ENCODE measurements at places on chromosomes 1 and 21. TPM values are rescaled to one million over a fixed set of nuclear protein-coding genes. Genes with fewer than 3 reads are reported as not detected.
A peak's percentile ranks its signal among the peaks of the same experiment; 100 is the strongest.

Gene LAMC2
- polyA plus RNA-seq: 2,571 TPM

DNA sequence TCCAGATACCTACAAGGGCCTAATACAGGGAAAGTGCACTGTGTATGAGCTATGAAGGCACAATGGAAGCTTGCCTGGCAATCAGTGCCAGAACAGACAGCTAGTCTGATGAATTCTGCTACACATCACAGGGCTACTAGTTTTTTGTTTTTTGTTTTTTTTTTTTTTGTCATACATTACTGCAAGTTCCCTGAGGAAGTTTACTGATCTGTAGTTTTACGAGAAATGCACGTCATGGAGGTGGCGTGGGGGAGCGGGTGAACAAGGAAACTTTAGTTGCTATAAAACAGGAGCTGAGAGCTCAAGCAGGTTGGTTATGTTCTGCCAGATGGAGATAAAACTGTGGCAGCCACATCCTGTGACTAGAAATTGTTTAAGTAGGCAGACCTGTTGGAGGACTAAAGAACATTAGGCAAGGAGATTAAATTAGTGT lies 17.7 kb downstream of the PTPRC start:
- DNase-seq: no peak

GRCh38 chr1:49104575-49104974 lies 327.9 kb upstream of the BEND5 start:
- DNase-seq: no peak

Gene PAQR6
- polyA plus RNA-seq: 2.2 TPM

Gene ETNK2
- polyA plus RNA-seq: 18.4 TPM

GRCh38 chr1:53257454-53258081 lies 19.2 kb upstream of the MAGOH start:
- no peak for DNase-seq

DNA sequence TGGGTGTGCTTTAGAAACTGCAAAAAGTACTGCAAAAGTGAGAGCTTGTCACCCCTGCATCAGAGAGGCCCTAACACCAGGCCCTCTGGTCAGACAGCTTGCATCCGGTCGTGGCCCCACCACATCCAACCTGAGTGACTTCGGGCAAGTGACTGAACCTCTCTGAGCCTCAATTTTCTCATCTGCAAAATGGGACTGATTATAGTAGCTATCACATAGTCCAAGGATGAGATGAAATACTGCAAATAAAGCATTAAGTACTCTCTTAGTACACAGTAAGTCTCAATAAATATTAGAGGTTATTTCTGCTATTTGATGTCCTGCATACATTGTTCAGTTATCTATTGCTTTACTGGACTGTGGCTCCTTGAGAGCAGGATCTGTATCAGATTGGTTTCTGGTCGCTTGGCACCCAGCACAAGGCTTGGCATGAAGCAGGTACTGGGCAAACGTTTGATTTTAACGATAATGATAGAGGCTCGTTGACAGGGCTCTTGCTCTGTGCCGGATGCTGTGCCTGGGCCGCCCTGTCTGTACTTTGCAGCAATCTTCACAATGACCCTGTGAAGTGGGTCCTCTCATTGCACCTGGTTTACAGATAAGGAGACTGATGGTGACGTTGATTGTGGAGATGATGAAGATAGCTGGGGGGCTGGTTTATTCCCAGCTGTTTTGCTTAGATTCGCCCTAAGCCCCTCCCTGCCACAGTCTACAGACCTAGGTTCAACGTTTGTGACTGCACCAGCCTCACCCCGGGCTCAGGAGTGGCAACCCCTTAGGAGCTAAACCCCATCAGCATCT lies 43.6 kb downstream of the RAP1GAP start:
- no peak for DNase-seq

- DNase-seq: no peak
Measured at GRCh38 chr1:234256359-234256758, 116.9 kb upstream of the COA6 start.

DNA sequence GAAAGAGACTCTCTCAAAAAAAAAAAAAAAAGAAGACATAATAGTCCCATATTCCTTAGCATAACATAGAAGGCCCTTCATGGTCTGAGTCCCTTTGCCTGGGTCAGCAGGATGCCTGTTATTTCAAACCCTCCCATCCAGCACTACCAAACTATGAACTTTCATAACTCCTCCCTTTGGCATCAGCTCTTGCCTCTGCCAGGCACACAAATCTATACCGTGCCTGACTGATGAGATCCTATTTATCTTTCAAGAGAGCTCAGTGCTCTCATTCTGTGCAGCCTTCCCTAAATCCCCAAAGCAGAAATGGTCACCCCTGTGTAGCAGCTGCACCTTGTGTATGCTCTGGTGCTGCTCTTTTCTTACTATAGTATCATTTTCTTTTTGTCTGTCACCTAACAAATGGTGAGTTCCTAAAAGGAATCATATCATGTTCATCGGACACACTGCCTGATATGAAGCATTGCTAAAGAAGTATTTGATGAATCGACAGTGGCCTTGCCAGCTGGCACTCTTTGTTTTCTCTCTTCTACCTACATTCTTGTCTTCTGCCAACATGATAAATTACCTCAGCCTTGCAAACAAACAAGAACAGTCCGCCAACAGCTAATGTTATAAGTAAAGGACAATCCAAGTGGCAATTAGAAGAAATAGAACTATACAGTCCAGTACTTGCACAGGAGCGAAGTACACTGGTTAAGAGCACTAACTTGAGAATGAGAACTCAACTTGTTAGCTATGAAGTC lies 29.9 kb downstream of the FMO4 start:
- no peak for DNase-seq

GRCh38 chr1:15354580-15354965 lies 55.1 kb upstream of the EFHD2 start:
- no peak for DNase-seq

- DNase-seq: peak; percentile 89
Measured at GRCh38 chr1:209567698-209568175, 15.8 kb upstream of the CAMK1G start.

DNA sequence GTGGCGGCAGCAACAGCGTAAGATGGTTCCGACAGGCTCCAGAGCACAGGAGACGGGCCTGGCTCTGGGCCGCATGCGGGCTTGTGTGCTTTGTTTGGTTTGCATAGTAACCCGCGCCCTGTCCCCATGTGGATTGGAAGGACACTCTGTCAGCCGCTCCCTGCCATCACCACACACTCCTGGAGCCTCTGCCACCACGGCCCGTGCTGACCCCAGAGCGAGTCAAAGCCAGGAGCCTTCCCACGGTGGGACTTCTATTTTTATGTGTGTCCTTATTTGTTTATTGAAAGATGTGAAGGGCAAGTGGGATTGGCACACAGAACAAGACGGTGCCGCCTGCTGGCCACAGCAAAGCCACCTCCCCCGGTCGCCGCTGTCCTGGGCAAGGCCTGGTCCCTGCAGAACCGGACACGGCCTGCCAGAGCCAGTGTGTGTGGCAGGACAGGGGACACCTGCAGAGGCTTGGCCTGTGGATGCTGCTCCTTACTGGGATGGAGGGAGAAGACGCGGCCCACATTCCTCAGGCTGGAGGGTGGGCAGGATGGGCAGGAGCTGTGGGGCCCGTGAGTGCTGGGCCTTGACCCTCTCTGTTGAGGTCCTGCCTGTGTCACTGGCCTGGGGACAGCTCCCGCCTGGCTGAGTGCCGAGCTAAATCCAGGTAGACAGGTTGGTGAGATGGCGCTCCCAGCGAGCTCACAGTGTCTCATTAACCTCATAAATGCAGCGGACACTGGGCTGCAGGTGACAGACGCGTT lies 64.4 kb downstream of the AGPAT3 start:
- no peak for DNase-seq

GRCh38 chr1:39898648-39899603 lies 2.8 kb downstream of the MYCL start:
- no peak for DNase-seq

DNA sequence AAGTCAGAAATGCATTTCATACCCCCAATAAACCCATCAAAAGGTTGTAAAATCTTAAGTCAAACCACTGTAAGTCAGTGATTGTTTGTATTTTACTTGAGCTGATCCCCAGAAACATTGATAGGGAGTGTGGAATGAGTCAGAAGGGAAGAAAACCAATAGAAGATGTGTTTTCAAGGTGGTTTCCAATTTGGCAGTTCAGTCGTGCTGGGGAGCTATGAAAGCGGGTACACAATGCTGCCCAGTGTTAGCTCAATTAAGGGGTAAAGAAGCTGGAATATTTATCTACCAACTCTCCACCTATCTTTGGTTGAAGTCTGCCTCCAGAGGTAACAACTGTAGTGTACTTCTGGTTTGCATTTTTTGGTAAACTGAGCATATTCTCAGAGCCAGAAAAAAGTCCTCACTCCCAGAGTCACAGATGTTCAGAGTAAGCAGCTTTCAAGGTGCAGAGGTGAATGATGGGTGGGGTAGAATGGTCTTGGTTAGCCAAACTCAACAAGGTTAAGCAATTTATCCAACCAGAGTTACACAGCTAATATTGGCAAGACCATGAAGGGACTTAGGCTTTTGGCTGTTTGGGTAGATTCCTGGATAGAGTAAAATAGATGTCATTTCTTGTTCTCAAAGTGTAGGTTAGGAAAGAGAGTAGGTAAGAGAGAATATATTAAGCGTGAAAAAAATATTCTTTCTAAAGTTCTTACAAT lies 202.9 kb upstream of the ADGRL2 start:
- no peak for DNase-seq

Gene S100A3
- polyA plus RNA-seq: 15.1 TPM

Gene GBP4
- polyA plus RNA-seq: 0.01 TPM

DNA sequence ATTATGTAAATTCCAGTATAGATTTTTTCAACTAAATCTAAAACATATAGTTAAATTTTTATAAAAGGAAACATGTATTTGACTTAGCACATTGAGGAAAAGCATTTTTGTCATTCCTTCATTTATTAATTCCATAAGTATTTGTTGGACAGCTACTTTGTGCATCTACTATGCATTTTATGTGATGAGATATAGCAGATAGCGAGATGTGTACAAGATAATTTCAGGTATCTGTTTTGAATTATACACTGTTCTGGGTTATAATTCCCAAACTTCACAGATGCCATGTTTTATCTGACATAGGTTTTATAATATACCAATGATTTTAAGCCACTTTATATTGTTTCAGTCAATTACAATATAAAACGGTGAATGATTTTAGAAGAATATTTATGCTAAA lies 398.7 kb downstream of the USH2A start:
- DNase-seq: no peak

- DNase-seq: no peak
Measured at GRCh38 chr1:50542362-50542761, 119.1 kb upstream of the DMRTA2 start.

DNA sequence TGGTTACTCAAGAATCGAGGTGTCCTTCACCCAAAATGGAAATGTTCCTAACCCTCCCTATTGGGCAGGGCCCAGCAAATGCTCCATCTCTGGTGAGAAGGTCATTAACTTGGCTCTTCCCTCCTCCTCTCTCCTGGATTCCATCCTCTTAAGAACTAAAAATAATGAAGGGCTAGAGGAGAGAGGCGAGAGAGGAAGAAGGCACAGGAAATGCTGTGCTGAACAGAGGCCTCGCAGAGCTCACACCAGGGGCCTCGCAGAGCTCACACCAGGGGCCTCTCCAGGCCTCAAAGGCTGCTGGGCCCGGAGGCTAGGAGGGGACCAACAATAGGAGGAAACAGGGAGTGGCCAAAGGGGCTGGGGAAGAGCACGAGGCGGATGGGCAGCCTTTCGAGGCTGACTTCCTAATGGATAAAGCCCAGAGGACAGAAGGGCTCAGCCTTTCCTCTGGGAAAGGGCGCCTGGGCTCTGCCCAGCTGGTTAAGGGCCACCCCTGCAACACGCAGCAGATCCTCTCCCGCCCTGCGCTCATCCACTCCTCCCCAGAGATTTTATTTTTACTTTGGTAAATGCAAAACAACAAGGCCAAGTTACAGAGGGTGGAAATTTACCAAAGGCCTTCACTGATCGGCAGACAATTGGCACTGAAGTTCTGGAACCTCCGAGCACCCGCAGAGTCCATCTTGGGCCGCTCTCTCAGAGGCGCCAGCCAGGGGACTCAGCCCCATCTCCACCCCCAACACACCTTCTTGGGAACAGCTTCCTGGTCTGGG lies 78.5 kb downstream of the ITPKB start:
- no peak for DNase-seq

- DNase-seq: no peak
Measured at GRCh38 chr1:25653558-25653957, 37.0 kb downstream of the MAN1C1 start.

DNA sequence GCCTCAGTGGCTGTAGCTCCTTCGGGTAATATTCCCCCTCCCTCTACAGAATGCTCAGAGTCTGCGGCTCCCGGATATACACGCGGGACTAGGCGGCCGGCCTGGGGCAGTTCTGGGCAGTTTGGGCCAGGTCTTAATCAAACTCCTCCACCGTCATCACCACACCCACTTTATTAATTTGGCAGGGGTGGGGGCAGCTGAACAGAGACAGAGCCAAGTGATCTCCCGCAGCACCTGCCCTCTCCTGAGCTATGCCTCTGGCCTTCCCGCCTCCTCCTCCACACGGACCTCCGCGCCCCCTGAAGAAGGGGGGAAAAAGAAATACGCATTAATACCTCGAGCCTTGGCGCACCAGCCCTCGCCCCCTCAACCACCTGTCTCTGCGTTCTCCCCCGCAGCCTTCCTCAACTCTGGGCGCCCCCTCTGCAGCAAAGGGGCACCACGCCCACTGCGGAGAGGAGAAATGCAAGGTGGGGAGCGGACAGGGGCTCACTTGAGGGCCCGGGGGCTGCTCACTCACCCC lies 42.6 kb downstream of the CD34 start:
- DNase-seq: no peak

DNA sequence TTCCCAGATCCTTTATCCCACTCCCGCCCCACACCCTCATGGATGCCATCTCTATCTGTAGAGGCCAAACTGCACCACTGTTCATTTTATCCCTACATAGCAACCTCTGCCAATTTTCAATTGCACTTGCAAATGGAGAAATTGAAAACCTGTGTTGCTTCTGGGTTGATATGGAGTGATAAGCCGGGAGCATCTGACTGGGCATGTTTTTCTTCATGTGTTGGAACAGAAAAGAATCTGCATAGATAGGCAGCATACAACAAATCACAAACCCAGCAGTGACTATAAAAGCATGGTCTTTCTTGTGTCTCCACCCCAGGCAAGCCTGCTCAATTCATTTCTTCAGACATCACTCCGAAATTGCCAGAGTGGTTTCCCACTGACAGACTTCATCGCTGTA lies 608.8 kb upstream of the CAMK1G start:
- DNase-seq: no peak

DNA sequence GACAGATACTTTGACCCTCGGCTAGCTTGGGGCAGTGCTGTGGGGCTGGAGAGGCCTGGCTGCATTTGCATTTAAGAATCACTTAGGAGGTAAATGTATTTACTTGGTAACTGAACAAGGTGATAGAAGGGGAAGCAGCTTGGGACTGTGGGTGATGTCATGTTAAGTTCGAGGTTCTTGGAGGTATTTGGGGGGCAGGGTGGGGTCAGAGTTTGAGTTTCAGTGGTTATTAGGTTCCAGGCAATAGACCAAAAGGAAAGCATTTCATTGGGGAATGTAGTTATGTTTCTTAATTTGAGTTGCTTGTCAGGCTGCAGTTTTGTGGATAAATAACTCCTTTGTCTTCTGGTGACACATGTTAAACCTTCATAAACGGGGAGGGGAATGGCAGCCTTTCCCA lies 2.4 kb upstream of the FAM78B start:
- DNase-seq: no peak

GRCh38 chr1:95171270-95172245 lies 54.4 kb downstream of the TLCD4 start:
- DNase-seq: no peak

Measured in keratinocyte (primary cell).